Activated naive CD8-positive, alpha-beta T cell treated with anti-CD3 and anti-CD28 coated beads, Interleukin-2, amount 50 U/mL, for 16 hours (primary cell): ENCODE measurements at places on chromosomes 3 and 15.

DNA sequence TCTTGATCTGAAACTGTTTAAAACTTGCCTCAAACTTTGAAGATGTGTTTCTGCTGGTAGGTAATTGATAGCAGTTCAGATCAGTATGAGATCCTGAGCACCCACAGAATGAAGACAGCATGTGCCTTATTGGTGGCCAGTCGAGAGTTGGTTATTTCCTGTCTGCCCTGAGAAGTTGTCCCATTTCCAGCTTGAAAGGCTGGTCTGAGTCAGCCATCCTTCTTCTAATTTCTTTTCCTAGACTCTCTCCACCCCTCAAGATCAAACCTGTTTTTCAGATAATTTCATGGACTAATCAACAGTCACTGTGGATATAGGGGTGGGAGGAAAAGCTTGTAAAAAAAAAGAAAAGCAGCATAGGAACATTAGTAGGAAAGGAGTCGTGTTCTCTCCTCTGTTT lies 464.4 kb downstream of the FOXP1 start:
- no peak for DNase-seq

DNA sequence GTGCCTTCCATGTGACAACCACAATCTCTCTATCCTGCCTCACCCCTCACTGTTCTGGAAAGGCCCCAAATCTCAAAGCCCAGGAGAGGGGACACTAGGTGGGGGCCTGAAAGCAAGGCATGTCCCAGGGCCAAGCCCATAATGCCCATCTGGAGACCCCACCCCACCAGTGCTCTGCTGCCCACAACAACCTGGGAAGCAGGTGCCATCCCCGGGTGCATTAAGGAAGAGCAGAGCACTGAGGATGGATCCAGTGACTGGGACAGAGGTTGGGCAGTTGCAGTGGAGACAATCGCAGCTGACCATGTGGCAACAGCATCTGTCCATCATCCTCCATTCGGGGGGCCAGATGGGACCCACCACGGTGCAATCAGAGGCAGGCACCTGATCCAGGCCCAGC lies 106.2 kb upstream of the PRR20G start:
- DNase-seq = no peak

- DNase-seq = no peak
These were observed 283.9 kb downstream of the RORA start for GRCh38 chr15:60945196-60945595.

- no peak for DNase-seq
These were observed 1.9 kb upstream of the DPH6 start for GRCh38 chr15:35547775-35548364.

GRCh38 chr3:104176706-104177105 lies 1190.0 kb upstream of the ALCAM start:
- DNase-seq = no peak

- no peak for DNase-seq
These were observed 67.9 kb upstream of the HEG1 start for GRCh38 chr3:125123451-125124305.

DNA sequence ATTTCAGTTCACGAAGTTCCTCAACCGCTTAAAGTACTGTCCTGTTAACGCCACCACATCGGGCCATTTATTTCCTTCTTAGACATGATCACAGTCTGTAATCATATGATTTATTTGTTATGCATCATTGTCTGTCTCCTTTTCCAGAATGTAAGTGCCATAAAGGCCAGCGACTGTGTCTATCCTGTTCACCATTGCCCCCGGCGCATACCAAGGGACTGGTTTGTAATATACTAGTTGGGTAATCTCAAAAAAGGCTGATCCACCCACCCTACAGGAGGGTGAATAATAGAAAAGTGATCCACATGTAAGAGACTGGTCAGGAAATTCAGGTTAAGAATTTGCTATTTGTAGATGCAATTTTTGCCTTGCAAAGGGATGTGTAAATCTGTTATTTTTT lies 41.9 kb downstream of the SLC6A20 start:
- DNase-seq = no peak
